ENCODE measurements at places on chromosomes 2 and 18.
A peak's percentile ranks its signal among the peaks of the same experiment; 100 is the strongest.

DNA sequence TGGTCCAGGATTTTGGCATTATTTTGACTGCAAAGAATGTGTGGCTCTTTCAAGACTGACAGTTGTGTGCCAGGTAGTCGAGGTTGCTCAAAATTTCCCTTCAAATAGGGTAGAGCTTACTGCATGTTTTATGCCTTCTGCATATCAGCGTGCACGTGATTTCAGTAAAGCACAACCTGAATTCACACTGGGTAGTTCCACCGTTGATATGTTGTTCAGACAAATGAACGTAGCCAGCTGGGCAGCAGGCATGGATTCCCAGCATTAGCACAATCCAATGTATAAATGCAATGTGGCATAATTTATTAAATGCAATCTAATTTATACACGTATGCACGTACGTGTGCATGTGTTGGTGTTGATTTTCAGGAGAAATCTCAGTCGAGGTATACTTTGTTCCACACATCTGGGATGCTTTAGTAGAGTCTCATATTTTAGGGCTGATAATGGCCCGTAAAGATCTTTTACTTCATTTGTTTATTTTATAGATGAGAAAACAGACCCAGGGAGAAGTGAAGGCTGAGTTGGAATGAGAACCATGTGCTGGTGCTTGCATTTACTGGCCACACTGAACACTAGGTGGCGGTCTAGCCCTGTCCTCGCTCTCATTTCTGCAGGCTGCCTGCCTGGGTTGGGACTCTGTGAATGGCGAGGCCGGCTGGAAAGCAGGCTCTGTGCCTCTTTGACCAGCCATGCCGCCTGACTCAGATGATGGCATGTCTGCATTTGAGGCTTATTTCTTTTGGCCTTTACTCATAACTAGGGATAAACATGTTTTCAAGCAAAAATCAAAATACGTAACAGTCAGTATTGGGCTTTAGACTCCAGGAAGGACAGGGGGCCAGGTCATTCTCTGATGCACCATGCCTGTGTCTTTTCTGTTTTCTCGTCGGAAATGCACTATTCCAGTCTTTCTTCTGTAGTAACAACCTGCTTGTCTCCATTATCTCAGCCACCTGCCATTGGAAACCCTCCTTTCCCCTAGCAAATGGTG is 120.4 kb downstream of the RNF144A start:
- peak; percentile 85 for DNase-seq

- no peak for DNase-seq
Measured at GRCh38 chr2:102044235-102044896, 52.6 kb downstream of the IL1R2 start.

- DNase-seq: no peak
Measured at GRCh38 chr2:133253793-133254192, 314.5 kb downstream of the NCKAP5 start.

GRCh38 chr18:31247574-31248199 is 70.3 kb upstream of the DSG1 start:
- no peak for DNase-seq

GRCh38 chr18:36424741-36425142 is 127.2 kb downstream of the FHOD3 start:
- DNase-seq: peak; percentile 44

- DNase-seq: no peak
Measured at GRCh38 chr2:148965623-148966437, 72.7 kb upstream of the LYPD6B start.

GRCh38 chr18:13368080-13368813 is 149.7 kb downstream of the LDLRAD4 start:
- DNase-seq: no peak

DNA sequence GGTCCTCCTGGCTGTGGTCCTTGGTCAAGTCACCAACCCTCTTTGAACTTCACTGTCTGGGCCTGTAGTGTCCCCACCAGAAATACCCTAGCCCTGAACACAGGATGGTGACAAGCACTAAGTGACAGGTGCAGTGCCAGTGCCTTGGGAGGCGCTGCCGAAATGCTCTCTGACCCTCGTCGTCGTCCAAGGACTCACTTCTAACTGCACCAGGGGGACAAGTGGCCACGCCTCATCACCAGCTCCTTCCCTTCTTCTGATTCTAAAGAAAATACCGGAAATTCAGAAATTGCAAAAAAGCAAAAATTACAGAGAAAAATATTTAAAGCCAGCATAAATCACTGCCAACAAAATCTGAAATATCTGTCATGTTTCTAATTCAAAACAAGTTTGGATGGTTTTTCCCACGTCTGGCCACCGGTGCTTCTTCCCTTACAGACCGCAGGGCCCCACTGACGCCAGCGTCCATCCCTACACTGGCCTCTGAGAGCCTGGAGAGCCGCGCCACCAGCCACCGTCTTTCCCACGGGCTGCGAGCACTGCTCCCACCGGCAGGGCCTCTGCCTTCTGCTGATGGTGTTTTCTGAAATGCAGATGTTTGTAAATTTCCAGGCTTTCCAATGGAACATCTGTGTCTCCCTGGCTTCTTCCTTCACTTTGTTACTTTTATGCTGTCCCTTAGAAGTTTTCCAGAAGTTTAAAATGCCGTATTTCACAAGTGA is 37.4 kb upstream of the GPC1 start:
- no peak for DNase-seq

- DNase-seq: no peak
Measured at GRCh38 chr18:77103991-77104531, 28.5 kb downstream of the MBP start.

- DNase-seq: no peak
Measured at GRCh38 chr2:150410809-150411208, 76.7 kb downstream of the RND3 start.

DNA sequence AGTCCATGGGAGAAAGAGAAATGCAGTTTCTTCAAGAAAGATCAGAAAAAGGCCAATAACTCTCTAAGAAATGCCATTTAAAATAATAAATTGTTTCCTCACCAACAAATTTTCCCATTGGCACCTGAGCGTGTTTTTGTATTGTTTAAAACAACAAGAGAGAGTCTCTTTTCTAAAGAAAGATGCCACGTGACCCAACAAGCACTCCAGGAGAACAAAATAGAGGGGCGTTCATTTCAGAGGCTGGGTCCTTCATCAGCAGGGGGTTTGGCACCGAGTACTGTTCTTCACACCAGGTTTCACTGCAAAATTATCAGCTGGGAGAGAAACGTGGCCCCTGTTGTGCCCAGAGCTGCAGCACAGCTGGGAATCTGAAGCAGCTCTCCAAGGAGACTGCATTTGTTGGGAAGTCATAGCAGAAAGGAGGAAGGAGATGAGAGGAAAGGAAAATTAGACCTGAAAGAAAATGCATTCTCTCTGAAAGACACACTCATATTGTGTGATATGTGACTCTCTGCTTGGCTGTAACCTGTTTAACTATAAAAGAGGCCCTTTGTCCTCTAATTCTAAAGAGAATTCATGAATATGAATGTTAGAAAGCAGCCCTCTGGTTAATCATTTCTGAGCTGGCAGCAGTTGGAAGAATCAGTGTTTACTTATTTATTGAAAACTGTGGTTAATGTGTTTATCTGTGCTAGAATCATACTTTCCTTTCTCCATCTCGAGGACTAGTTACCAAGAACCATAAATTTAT is 205.3 kb upstream of the CDH20 start:
- DNase-seq: no peak

GRCh38 chr2:223601932-223602666 is at the start of gene SCG2:
TSS of gene SCG2 (minus strand) at chr2:223602361. CDS start at chr2:223599282, 3,079 bp downstream.
- DNase-seq: peak; percentile 89

- DNase-seq: no peak
Measured at GRCh38 chr18:25827228-25827627, 263.2 kb downstream of the SS18 start.

GRCh38 chr2:54815148-54815539 is 91.7 kb downstream of the EML6 start:
- DNase-seq: no peak

DNA sequence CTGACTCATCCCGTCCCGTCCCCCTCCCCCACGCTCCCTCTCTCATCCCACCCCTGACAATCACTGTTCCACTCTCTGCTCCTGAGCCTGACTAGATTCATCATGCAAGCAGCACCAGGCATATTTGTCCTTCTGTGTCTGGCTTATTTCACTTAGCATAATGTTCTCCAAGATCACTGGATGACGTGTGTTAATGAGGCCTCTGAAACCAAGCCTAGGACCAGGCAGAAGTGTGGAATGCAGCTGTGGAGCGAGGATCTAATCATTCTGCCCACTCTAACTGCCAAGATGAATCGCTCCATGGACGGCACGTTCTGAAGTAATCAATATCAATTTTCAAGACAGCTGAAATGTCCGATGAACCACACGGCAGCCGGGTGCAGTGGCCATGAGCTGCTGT is 122.4 kb upstream of the ZNF236 start:
- DNase-seq: no peak

DNA sequence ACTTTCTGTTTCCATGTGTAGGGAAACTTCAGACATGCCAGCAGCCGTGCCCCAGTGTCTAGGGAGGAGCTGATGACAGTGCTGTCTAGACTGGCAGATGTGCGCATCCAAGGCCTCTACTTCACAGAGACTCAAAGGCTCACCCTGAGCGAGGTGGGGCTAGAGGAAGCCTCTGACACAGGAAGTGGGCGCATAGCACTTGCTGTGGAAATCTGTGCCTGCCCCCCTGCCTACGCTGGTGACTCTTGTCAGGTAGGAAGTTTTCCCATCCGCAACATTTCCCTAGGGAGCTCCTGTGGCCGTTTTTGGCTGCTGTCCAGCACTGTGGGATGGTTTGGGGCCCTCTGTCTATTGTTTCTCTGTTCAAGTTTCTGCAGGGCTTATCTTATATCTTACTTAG is 143.1 kb upstream of the TTC39C start:
- peak; percentile 59 for DNase-seq

- no peak for DNase-seq
Measured at GRCh38 chr18:8051453-8051852, 484.3 kb downstream of the PTPRM start.

GRCh38 chr2:216507220-216508160 is 8.8 kb downstream of the RPL37A start:
- no peak for DNase-seq

DNA sequence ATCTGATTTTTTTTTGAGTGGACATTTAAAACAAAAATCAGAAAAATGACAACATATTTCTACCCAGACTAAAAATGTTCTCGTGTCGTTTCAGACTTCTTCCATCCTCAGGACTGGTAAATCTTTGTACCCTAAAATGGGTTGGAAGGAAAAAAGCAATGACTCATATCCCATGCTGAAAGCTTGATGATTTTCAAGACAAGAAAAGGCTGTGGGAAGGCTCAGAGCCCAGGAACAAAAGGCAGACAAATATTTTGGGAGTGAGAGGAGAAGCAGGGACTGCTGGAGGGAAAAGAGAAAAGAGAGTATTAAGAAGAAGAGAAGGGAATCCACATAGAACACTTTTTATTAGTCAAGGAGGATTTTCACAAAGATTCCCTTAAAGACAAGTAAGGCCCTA is 77.1 kb upstream of the CTAGE1 start:
- no peak for DNase-seq

DNA sequence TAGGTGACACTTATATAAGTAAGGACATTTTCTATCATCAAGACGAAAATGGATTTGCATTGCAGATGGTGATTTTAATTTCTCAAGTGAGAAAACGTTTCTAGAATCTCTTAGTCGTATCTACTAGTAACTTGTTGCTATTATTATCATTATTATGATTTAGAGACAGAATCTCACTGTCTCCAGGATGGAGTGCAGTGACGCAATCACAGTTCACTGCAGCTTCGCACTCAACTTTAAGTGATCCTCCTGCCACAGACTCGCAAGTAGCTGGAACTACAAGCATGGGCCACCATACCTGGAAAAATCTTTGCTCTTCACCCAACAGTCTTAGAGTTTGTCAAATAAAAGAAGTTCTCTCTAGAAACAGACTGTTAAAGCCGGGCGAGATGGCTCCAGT is 37.6 kb upstream of the DDX18 start:
- no peak for DNase-seq

DNA sequence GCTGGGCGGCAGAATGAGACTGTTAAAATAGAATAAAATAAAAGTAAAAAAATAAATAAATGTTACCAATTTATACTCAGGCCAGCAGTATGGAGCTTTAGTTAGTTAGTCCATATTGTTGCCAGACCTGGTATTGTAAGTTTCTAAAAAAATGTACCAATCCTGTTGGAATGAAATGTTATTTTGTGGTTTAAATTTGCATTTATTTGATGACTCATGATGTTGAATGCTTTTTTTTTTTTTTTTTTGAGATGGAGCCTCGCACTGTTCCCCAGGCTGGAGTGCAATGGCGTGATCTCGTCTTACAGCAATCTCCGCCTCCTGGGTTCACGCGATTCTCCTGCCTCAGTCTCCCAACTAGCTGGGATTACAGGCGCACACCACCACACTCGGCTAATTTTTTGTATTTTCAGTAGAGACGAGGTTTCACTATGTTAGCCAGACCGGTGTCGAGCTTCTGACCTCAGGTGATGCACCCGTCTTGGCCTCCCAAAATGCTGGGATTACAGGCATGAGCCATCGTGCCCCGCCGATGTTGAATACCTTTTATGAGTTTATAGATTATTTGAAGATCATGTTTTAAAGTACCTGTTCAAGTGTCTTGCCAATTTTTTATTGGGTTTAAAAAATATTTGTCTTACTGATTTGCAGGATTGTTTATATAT is 5.7 kb upstream of the PTPRN start:
- DNase-seq: no peak

DNA sequence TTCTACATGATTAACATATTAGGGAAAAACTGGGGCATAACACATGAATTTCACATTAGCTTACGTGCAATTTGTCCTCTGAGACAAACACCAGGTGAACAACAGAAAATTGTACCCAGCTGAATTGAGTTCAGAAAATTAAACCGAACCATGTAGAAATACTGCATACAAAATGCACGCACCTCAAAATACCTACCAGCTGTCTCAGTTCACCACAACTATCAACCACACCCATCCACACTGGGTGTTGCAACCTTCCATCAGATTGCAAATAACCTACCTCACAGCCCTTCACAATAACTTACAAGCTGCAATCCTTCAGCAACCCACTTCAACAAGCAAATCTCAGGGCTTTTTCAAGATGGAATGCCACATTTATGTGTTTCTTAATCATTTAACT is 55.9 kb downstream of the UNC50 start:
- DNase-seq: no peak

DNA sequence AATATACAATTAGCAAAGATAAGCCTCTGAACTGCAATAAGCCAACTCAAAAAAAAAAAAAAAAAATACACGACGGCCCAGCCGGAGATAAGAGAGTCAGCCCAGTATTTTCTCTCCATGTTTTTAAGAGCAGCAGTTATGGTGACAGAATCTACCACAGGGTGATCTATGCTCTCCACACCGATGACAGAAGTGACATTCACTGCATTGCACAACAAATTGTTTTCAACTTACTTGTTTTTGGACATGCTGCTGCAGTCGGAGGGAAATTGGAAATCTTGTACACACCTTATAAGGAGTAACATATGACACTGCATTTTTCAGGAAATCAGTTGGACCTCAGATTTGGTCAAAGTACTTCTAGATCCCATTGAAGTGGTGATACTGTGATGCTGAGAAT is 23.3 kb upstream of the APOB start:
- DNase-seq: no peak

- no peak for DNase-seq
Measured at GRCh38 chr2:188979187-188980114, 5.3 kb downstream of the COL3A1 start.

All from BE2C (cell line).